ENCODE measurements at places on chromosomes 7 and 10.

DNA sequence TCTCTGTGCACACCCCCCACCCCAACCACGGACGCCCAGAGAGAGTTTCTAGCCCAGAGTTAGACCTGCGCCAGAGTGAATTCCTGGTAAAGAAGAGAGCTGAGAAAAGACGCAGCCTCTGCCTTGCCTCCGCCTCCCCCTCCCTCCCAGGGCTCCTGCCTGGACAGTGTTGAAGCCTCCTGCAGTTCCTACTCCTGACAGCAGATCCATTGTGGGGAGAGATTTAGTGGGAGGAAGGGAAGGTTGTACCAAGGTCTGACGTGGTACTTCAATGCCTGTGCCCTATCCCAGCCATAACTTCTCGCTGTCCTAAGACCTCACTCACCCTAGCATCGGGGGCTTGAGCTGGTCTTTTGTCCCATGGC lies 952 bp downstream of the SRRM3 start:
- DNase-seq: no peak

DNA sequence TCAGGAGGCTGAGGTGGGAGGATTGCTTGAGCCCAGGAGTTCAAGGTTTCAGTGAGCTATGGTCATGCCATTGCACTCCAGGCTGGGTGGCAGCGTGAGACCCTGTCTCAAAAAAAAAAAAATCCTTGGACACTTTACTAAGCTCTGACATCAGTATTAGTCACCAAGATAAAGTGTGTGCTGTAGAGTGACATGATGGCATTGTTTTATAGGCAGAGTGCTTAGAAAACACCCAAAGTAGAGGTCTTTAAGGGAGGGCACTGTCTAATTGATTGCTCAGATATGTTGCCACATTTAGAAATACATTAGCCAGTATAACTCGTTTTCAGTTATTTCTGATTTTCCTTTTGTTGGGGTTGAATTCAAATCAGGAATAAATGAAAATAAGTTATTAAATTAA lies 235.9 kb downstream of the REEP3 start:
- no peak for DNase-seq

- no peak for DNase-seq
Measured at GRCh38 chr7:90804370-90804769, 208.2 kb downstream of the CDK14 start.

DNA sequence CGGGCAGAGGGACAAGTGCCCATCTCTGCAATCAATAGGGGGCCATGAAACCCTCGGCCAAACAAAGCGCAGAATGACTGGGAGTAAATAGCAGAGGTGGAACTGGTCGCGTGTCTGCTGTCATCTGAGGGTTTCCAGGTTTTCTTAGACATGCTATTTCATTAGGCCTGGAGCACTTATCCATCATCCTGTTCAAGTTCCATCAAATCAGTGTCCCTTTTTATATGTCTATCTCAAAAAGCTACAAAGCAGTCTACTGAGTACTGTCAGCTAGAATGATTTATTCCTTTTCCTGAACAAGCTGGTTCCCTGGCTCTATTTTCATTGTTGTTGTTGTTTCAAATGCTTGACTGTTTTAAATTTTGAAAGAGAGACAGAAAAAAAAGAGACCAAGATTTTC lies 590.5 kb downstream of the PARD3 start:
- no peak for DNase-seq

- peak; percentile 57 for DNase-seq
Measured at GRCh38 chr7:156473476-156474240, 166.9 kb upstream of the RNF32 start.

GRCh38 chr10:19803676-19804075 lies 12.6 kb upstream of the PLXDC2 start:
- DNase-seq: no peak
